Activated naive CD4-positive, alpha-beta T cell (primary cell): ENCODE measurements at places on chromosomes 1 and 21.

- DNase-seq = no peak
Observed at GRCh38 chr1:200336901-200337391, 72.9 kb downstream of the ZNF281 start.

DNA sequence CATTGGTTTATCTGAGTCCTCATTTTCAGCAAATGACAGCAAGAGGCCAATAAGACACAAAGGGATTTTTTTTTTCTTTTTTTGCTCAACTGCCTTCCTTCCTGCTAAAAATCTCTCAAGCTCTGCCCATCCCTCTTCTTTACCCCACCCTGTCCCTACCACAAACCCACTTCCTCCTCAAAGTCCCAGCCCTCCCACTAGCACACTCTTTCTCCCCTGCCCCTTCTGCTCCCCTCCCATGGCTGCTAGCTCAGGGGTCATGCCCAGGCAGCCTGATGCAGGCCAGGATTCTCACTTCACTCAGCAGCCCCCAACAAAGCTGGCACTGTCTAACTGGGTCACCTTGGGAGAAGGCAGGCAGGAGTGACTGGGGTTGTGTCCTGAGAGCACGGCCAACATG lies 28.8 kb upstream of the PPP2R5A start:
- DNase-seq = no peak

- no peak for DNase-seq
Observed at GRCh38 chr1:90133133-90133532, 138.2 kb downstream of the ZNF326 start.

DNA sequence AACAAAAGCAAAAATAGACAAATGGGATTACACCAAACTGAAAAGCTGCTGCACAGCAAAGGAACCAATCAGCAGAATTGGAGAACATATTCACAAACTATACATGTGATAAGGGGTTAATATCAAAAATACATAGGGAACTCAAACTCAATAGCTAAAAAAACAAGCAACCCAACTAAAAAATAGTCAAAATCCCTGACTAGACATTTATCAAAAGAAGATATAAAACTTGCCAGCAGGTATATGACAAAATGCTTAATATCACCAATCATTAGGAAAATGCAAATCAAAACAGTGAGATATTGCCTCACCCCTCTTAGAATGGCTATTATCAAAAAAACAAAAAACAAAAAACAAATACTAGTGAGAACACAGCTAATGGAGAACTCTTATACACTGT lies 140.3 kb downstream of the LRRIQ3 start:
- no peak for DNase-seq

DNA sequence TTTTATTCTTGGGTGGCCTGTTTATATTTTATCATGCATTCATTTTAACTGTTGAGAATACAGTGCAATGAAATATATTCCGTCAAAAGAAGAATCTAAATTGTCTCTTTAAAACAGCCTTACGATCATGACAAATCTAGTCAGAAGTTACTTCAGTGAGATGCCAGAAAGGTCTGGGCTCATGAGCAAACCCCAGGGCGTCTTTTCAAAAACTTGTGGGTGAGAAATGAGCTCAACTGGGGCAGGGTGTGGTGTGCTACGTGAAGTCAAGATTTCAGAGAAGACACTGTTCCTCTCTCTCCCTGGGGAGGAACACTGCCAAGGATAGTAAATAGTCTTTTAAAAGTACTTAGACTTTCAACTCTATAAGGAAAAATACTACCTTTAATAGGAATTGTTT lies 13.4 kb upstream of the UAP1 start:
- no peak for DNase-seq
